ENCODE measurements at places on chromosomes 13 and 19. TPM values are rescaled to one million over a fixed set of nuclear protein-coding genes. Genes with fewer than 3 reads are reported as not detected.

Gene ANKRD24
- 0.18 TPM for total RNA-seq

Gene LTBP4
- total RNA-seq = 57.0 TPM

Gene DMKN
- total RNA-seq = 36.6 TPM

Gene CCDC169
- total RNA-seq = 0.22 TPM

Gene SCEL
- 0.84 TPM for total RNA-seq

Measured in A549 treated with Hydrocortisone at 1 μM for 4 hours (cell line).